ENCODE measurements at places on chromosomes 3 and 15. TPM values are rescaled to one million over a fixed set of nuclear protein-coding genes. Genes with fewer than 3 reads are reported as not detected.

Gene NANOGP8
- 0.20 TPM for total RNA-seq

Gene ILDR1
- total RNA-seq = not detected

Gene PLSCR4
- 43.8 TPM for total RNA-seq

Gene RPUSD3
- total RNA-seq = 56.1 TPM

Gene RPL39L
- 50.4 TPM for total RNA-seq

Gene GYG1
- total RNA-seq = 39.4 TPM

Gene DUOXA2
- not detected for total RNA-seq

Gene TOPBP1
- 32.1 TPM for total RNA-seq

Data from mammary microvascular endothelial cell (primary cell).